Activated naive CD4-positive, alpha-beta T cell treated with anti-CD3 and anti-CD28 coated beads, Interleukin-2, amount 50 U/mL, for 16 hours (primary cell): ENCODE measurements at places on chromosomes 2 and 18.

GRCh38 chr18:13231151-13231550 lies 12.6 kb downstream of the LDLRAD4 start:
- no peak for DNase-seq

DNA sequence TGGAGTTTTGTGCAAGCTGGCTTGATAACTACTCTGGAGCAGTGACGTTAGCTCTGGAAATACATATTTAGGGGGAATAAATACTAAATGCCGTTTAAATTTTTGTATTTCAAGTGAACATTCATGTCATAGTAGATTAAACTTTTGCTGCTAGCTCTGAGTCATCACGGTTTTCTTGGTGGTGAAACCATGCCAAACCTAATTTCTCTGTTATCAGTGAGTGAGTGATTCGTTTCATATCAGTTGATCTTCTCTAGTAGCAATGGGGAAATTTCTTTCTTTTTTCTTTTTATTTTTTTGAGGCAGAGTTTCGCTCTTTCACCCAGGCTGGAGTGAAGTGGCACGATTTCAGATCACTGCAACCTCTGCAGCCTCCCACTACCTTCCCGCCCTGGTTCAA lies 211.1 kb downstream of the PTPRM start:
- no peak for DNase-seq

DNA sequence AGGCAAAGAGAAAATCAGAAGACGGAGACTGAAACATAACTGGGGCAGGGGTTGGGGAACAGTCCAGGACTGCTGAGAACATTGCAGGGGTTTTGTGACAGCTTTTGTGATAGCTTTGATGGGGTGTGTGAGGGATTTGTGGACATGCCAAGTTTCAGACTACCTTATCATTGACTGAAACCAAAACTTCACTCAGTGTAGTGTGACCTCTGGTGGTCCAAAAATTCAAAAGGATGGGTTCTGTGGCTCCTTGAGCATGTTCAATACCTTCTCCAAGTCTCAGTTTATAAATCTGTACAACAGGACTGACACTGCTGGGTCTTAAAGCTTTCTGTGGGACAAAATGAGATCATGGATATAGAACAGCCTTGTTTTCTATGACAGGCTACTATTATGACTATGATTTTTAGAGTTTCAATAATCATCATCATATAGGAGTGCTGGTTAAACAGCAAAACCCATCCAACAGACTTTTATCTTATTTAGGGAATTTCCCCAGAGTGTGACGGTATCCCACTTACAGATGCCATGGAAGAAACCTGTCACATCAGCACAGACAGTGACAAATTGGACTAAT lies 259.2 kb upstream of the SLC14A2 start:
- no peak for DNase-seq

DNA sequence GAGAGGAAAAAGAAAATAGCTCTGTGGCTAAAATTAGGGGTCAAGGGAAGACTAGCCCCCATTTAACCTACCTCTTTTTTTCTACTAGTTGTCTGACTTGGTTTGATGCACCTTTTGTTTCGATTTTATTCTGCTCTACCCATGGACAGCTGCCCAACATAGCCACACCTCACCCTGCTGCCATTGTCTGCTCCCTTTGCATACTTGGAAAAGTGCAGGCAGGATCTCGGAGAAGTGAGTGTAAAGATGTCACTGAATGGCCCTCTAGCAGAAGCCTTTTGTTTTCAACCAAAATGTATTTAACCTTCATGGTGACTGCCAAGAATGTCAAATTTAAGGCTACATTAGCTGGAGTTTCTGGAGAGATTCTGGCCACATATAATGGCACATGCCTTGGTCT lies 62.9 kb downstream of the SETBP1 start:
- no peak for DNase-seq

GRCh38 chr18:6405237-6406074 lies 9.3 kb downstream of the L3MBTL4 start:
- no peak for DNase-seq

DNA sequence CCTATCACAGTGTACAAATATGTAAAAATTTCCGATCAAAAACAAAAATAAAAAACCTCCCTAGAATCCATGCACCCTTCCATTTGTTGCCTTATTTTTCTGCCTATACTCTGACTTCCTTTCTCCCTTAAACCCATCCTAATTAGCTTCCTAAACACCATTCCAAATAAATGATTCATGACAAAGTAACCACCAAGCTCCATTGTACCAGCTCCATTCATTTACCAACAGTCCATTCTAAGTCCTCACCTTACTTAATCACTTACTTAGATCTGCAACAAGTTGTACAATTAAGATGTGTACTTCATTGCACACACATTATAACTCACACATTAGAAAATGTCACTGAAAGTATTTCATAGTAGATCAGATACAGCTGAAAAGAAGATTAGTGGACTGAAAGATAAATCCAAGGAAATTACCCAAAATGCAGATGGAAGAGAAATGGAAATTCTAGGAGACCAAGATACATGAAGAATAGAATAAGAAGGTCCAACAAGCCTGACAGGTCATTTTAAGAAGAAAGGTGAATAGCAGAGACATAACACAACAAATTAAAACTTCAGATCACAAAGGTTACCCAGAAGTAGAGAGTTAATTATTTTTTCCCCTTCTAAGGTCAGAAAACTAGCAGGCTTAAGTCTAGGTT lies 154.6 kb downstream of the DYM start:
- no peak for DNase-seq

DNA sequence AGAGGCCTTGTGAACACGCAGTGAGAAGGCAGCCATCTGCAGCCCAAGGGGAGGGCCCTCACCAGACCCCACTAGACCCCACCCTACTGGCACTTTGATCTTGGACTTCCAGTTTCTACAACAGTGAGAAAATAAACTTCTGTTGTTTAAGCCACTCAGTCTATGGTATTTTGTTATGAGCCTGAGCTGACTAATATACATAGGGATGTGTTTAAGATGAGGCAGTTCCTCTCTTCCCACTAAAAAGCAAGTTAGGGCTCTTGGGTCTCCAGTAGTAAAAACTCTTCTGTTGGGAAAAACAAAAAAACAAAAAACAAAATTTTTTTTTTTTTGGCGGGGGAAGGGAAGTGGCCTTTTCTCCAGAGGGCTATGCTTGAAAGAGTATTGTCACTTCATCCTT lies 233.2 kb upstream of the SMAD7 start:
- DNase-seq: no peak

GRCh38 chr2:36797324-36798070 lies 101.0 kb downstream of the VIT start:
- DNase-seq: no peak

DNA sequence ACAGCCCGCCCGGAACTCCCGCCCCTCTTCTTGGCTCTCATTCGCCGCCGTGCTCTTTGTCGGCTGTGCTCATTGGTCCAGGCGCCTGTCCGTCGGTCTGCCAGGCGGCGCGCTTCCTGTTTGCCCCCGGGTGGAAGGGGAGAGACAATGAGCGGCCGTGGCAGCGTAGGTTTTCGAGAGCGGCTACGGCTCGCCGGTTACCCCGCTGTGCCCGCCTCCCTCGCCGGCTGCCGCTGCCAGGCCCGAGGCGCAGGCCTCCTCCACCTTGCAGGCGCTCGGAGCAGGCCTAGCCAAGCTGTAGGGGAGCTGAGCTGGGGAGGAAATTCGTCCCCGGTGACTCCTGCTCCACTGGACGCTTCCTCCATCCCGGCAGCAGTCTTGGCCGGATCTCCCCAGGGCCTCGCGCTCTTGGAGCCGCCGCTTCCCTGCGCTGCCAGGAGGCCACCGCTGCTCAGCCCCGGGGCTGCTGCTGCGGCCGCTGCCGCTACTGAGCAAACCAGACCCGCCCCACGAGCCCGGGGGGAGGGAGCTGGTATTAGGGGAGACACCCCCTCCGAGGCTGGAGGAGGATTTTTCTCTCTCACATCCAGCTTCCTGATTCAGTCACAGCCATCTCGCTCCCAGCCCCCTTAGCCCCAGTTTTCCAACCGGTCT lies at the start of gene SP3:
TSS of gene SP3 (minus strand) at position 2 of the 654 bp plus-strand sequence. CDS start 202 bp downstream, outside the sequence.
- peak; percentile 96 for DNase-seq

DNA sequence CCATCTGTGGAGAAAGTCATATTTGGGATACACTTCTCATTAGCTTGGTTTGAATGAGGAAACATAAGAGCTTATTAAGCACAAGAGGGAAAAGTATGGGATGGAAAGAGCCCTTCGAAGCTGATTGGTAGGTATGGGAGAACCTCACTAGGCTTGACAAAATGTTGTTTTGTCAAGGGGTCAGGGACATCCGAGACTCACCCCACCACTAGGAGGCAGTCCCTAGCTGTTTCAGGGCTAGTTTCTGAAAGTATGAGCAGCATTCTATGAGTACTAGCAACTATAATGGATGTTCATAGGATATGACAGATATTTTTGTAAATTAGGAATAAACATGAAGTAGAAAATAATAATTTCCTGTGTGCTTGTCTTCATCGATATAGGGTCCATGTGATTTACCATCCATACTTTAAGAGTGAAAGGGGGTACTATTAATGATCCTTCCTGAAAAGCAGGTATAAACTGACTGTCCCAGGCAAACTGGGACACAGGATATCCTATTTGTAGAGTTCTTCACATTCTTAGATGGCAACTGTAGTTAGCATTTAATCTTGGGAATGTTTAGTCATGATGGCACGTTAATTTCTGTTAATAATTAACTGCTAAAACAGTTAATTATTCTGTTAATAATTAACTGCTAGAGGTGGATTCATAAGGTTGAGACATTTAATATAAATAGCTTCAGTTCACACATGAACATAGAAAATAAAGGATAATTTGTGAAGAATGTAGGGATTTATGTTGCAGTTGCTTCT lies 28.4 kb downstream of the OTX1 start:
- no peak for DNase-seq

DNA sequence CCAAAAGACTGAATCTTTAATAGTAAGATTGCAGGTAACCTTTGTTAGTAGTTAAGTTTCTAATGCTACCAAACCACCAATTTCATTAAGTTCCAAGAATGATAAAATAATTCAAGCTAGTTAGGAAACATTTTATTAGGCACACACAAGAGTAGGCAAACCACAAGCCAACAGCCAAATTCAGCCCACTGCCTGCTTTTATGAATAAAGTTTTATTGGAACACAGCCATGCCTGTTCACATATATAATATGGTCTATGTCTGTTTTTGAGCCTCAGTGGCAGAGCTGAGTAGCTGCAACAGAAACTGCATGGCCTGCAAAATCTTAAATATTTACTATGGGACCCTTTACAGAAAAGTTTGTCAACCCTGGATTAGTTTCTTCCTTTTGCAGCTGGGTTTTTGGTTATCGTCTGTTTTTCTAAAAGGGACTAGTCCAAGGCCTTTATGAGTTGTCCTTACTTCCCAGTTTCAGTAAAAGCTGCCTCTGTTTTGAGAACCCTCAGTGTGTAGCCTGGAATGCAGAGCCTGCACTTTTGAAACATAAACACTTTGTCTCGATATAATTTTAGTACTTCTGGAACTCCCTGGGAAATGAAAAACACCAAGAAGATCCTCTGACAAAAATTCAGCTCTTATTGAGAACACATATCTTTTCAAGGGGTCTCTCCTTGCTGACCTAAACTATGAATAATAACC lies 39.1 kb downstream of the FRZB start:
- no peak for DNase-seq

- no peak for DNase-seq
Observed at GRCh38 chr18:41144441-41144840, 810.6 kb upstream of the PIK3C3 start.

DNA sequence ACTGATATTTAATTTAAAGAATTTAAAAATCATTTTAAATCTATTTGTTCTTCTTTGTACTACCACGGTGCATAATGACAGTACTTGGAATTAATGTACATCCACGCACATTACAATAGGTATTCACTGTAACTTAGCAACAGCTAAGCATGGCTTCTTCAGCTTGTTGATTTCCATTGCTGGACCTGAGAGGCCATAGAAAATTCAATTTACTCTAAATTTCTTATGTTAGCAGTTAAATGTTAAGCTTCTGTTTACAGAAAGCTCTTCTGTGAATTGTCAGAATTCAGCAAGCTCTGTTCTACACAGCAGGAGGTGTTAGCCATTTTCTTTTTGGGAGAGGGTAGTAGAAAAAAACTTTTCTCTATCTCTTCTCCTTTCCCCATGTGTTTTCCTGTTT lies 1149.3 kb upstream of the CDH2 start:
- no peak for DNase-seq

- DNase-seq: no peak
Observed at GRCh38 chr2:5951471-5951870, 259.3 kb downstream of the SOX11 start.

GRCh38 chr2:180695586-180696401 lies 284.6 kb upstream of the UBE2E3 start:
- DNase-seq: no peak

DNA sequence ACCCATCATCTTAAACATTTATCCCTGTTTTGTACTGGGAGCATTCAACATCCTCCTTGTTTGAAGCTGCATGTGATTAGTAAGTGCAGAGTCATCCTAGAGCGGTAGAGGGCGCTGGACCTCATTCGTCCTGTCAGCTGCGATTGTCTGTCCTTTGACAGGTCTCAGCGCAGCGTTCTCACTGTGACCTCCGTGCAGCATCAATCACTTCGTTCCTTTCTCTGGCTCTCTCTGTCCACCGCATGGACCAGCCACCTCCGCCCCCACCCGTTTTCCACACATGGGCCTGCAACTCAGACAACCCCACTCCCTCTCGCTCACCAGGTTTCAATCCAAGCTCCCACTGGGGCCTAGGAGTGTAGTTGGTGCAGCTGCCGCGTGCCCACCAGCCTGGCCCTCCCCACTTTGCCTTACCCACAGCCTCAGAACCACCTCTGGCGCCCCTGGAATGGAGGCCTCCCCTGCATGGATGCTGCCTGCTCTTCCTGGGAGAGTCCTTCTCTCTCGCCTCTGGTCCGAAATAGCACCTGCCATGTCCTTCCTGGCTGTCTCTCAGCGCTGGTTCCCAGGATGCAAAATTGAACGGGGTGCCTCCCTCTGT lies 90.5 kb downstream of the NDUFA10 start:
- DNase-seq: peak; percentile 52

DNA sequence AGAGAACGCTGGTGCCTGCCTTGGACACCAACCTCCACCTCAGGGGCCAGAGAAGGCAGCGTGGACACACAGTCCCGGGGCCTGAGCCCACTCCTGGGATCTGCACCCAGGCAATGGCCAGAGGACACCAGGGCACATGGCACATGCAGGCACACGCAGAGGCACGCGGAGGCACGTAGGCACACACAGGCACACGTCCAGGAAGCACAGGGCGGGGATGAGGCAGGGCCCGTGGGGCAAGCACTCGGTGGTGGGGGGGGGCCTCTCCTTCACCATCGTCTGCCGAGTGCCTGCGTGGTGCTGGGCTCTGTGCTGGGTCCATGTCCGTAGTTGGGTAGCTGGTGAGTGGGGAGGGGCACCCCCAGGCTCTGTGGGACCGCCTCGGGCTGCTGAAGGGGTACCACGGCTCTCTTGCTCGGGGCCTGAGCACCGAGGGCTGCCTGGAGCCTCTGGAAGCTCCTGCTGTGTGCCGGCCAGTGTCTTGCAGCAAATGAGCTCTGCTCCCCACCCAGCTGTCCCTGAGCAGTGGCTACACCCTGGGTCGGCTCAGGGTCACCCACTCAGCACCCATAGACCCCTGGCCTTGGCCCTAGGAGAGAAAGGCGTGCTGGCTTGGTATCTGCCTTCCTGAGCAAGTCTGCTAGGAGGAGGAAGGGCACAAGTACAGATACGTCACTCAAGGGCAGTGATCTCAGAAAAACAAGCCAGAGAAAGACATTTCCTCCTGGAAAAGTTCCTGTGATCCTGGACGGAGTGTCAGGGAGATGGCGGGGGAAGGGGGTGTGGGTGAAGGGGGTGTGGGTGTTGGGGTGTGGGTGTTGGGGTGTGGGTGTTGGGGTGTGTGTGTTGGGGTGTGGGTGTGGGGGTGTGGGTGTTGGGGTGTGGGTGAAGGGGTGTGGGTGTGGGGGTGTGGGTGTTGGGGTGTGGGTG lies 26.4 kb downstream of the RTP5 start:
- DNase-seq: peak; percentile 18
